ENCODE measurements at places on chromosomes 11 and 22. TPM values are rescaled to one million over a fixed set of nuclear protein-coding genes. Genes with fewer than 3 reads are reported as not detected.

- DNase-seq: no peak
Measured at GRCh38 chr11:66420671-66421476, at the start of gene NPAS4. Gene NPAS4, plus strand, starts transcription at chr11:66421035. Its CDS starts 145 bp downstream, at chr11:66421180.

GRCh38 chr11:832529-833113 is at the start of gene CD151:
Gene CD151, plus strand, starts transcription at chr11:832952. Its CDS starts 3,118 bp downstream, at chr11:836070.
- DNase-seq: no peak

GRCh38 chr11:6598555-6598954 is 4.9 kb downstream of the RRP8 start:
- no peak for DNase-seq

DNA sequence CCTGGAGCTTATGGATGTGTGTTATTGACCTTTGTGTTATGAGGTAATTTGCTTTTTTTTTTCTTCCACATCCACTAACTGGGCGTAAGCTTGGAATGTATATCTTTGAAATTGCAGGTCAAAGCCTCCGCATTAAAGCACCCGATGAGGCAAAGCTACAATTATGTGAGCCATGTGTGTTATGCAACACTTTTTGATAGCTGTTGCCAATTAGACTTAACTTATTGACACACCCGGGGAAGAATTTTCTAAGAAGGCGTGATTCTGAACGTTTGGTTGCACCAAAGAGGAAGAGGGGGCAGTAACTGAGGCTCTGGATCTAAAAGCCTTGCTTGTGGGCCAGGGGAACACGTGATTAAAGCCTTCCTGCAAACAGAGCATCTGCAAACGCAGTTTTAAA is 610 bp upstream of the TEX12 start:
- no peak for DNase-seq

- no peak for DNase-seq
Measured at GRCh38 chr11:126627421-126627820, 271.9 kb downstream of the ST3GAL4 start.

DNA sequence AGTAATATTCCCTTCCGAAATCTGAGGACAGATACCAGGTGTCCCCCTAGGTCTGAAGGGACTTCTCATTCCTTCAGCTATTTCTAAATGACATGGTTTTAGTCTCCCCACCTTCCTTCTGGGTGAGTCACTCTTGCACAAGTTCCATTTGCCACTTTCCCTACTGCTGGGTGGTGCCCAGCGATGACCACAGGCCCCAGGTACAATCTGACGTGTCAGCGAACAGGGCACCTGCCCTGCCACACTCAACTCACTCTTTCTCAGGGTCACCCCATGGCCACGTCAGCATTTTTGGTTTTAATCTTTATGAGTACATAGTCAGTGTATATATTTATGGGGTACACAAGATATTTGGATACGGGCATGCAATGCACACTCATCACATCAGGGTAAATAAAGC is 17.2 kb downstream of the POU2AF1 start:
- DNase-seq: no peak

The SEC14L2 gene
- 2.1 TPM for total RNA-seq

DNA sequence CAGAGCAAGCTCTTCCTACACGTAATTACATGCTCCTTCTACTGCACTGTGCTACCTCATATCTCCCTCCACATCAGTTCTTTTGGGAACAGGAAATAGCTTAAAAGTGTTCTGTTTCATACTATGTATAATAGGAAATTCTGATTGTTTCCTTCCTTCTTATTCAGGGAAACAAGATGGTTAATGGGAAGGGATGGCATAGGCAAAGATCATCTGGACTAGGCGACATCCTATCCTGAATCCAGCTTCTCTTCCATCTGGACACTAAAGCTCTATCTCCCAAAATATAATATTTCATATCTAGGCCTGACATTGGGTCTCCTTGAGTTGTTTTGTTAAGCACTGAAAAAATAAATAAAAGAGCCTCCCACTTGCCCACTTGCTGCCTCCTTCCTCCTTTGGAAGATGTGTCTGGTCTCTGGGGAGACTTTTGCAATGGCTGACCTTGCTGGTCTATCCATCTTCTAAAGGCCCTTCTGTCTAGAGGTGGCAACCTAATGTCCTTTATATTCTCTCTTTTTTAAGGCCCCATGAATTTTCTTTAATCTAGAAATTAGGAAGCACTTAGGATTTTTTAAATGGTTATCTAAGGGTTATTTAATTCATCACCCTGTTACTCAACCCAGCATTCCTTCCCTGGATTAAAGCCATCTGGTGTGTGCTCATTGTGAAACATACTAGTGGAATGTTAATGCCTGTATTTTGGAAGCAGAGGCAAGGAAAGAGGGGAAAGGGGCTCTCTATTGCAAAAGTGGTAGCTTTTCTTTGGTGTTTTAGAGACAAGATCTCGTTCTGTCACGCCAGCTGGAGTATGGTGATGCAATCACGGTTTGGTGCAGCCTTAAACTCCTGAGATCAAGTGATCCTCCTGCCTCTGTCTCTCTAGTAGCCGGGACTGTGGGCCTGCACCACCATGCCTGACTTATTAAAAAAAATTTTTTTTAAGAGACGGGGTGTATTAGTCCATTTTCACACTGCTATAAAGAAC is 20.6 kb downstream of the CLMP start:
- peak; percentile 40 for DNase-seq

DNA sequence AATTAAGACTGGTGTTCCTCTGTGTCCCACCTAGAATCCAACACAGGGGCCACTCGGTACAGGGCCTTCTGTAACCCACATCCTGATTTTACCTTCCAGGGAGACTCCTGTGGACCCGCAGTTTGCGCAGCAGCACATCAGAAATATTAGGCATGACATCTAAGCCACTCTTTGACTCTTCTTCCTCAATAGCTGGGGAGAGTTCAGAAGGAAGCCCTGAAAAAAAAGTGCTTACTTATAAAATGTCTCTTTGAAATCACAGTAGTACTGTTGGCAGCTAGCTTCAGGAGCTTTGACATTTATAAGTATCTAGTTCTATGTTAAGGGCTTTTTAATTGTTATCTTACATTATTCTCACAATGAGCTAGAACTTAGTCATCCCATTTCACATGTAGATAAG is 41.2 kb upstream of the LYVE1 start:
- DNase-seq: no peak

DNA sequence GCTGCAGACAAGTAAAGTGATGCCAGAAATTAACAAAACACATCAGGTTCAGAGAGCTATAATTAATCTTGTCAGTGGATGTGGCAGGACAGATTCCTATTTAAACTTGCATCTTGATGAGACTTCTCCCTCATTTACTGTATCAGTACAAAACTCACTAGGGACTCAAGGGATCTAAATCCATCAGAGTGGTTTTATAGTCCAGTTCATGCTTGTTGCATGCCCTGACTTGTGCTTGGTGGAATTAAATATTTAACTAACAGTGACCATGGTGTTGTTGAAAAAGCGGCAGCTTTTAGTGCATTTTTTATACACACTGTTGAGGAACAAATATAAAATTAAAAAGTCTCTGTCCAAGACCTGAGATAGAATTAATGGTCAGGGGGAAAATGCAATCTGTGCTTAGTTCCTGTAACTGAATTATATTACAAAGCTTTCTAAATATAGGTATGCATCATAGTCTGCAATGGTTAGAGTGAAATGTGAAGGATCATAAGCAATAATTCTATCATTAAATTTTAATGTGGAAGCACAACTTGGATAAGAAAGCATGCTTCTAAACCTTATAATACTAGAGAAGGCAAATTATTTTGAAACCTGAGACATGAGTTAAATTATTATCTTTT is 1475.5 kb upstream of the TENM4 start:
- DNase-seq: no peak

GRCh38 chr11:5486421-5486820 is 2.1 kb upstream of the OR52D1 start:
- no peak for DNase-seq

GRCh38 chr11:128515086-128515485 is 72.3 kb downstream of the ETS1 start:
- DNase-seq: no peak

The OR4C46 gene
- not detected for total RNA-seq

GRCh38 chr22:30402028-30402765 is 5.4 kb downstream of the SEC14L2 start:
- DNase-seq: no peak

The CCDC88B gene
- total RNA-seq: 9.2 TPM

GRCh38 chr11:65290448-65291165 is 24.1 kb upstream of the CDC42EP2 start:
- DNase-seq: peak; percentile 96

DNA sequence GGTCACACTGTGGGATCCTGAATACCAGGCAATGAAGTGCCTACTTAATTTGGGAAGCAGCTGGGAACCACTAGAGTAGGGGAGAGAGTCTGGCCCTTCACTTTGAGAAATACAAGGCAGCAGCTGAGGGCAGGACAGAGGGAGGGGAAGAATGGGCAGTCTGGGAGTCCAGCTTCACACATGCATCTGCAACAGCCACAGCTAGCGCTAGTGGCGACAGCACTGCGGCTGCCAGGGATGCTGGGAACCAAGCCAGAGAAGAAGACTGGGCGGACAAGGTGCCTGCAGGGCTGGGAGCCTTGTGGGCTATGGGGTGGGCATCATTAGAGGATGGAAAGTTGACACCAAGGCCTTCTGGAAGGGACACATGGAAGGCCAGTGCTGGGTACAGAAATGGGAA is 15.8 kb downstream of the SCUBE2 start:
- DNase-seq: no peak

DNA sequence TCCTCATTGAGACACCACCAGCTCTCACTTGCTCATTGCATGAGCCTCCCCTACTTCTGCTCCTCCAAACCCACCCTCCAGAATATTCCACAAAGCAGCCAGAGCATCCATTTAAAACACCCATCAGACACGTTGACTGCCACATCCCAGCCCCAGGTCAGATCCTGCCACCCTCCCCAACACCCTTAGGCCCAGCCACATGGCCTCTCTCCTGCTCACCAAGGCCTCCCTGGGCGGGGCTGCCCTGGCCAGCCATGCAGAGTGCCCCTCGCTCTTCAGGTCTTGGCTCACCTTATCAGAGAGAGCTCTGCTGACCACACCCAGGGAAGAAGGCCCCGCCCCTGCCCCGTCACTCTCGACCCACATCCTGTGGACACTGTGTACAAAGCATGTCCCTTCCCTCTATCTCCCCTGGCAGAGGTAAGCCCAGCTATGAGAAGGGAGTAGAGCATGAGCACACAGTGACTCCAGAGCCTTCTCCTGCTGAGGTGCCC is 106.8 kb downstream of the MICAL3 start:
- peak; percentile 72 for DNase-seq

DNA sequence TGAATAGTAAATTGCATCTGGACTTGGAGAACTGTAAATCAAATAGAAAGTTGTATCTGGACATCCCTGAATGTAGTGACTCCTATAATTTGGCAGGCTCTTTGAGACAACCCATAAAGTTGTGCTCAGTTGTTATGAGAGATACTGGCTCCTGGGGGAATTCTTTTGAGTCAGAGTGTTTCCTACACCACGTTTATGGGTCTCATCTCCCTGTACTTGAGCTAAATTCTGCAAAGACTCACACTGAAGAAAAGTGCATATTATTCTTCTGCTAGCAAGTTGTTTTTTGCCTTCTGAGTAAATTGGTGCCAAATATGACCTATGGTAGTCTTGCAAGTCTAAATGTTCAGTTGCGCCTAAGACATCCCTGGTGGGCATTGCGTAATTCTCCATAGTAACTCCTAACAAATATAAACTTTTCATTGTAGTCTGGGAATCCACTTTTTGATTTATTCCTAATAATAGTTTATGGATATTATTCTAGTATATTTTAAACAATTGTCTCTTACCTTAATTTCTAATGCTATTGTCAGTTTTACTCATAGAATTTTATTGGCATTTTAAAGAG is 5.0 kb downstream of the ZNF215 start:
- DNase-seq: no peak

DNA sequence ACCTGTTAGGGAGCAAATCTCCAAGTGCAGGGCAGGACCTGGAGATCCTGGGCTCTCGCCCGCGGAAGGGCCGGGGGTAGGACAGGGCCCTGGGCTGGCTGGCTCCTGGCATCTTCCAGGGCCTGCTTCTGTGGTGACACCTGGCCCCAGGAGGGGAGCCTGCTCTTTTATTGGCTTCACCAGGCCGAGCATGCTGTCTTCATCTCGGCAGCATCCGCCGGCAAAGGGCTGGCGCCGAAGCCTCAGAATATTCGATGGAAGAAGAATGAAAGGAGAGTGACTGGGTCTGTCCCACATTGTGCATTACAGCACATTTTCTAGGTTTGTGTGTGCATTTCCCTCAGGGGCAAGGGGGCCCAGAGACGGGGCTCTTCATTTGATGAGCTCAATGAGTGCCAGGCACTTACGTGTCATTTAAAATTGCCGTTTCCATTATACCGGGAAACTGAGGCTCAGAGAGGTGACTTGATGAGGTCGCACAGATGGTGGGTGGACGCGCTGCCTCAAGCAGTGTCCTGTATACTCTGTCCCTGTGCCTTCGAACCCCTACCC is 70.0 kb downstream of the RBX1 start:
- peak; percentile 23 for DNase-seq

The CNTN5 gene
- total RNA-seq: not detected

DNA sequence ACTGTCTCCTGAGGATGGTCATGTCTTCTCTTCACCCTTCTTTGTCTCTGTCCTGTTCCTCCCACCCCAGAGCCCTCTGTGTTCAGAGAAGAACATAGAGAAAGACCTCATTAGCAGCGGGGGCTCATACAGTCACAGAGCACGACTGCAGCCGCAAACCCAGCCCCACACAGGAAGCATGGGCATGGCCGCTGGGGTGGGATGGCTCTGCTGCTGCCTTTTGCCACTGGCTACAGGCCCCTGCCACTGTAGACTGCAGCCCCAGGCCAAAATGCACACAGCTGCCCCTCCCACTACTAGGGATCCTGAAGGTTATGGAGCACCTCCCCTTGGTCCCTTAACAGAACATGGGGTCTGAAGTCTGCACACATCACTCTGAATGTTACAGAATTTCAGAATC is 34.9 kb upstream of the KLHL35 start:
- DNase-seq: no peak

DNA sequence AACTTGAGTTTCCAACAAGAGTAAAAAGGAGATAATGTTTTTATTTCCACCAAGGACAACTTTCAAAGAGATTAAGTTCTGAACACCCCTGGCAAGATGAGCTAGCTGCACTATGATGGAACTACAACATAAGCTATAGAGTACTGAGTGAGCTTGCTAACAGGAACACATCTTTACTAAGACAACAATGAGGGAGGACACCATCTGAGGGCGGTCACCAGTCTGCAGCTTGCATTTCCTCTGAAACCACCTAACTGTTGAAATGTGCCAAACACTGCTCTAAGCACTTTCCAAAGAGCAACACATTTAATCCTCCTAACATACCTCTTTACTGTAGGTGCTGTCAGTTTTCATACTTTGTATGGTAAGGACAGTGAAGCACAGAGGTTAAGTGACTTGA is 68.4 kb downstream of the TCF20 start:
- no peak for DNase-seq

DNA sequence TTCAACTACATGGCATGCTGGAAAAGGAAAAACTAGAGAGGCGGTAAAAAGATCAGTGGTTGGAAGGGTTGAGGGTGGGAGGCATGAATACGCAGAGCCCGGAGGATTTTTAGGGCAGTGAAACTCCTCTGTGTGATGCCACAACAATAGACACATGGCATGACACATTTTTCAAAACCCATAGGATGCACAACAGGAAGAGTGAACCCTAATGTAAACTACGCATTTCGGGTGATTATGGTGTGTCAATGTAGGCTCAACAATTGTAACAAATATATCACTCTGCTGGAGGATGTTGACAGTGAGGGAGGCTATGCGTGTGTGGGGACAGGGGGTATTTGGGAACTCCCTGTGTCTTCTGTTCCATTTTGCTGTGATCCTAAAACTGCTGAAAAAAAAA is 15.7 kb upstream of the FAM83F start:
- no peak for DNase-seq

Data from left cardiac atrium (tissue), 4 donors.